NCI-H187 treated with DMSO at 0.1 percent for 48 hours (cell line): ENCODE measurements at places on chromosomes 12 and 14.

DNA sequence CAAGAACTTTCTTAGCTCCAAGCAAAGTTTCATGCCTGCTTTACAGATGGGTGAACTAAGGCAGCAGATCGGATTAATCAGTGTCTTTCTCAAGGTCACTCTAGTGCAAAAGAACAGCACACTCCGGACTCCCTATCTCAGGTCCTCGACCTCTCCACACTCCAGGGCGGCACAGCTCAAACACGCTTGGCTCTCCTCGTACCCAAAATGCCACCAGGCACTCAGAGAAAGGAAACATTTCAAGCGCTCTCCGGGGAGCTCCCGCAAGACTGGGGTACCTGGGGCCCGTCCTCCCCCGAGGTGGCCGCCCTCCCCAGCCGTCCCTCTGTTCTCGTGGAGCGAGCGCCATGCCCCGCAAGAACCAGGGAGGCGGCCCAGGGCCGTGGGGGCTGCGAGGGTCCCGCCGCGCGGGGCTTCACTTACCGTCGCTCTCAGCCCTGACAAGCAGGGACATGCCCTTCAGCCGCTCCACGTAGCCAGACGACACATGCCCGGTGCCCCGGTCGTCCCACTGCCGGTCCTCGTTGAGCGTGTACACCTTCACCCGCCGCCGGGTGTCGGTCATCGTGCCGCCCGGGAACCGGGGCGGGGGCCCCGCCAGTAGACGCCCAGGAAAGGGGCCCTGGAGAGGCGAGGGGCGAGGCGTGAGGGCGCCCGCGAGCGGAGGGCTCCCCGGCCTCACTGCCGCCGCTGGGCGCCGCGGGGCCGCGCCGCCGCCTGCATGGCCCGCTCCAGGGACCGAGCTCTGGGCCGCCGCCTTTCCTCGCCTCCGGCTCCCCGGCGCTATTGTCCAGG is 830 bp downstream of the PPP4R3A start:
- DNase-seq: no peak

GRCh38 chr14:83300476-83301064 is 1766.9 kb upstream of the SEL1L start:
- peak; percentile 1 for DNase-seq

- DNase-seq: peak; percentile 72
Measured at GRCh38 chr12:109518820-109519665, 41.6 kb downstream of the UBE3B start.

- no peak for DNase-seq
Measured at GRCh38 chr12:10042167-10042566, 11.7 kb downstream of the CLEC9A start.

- DNase-seq: no peak
Measured at GRCh38 chr14:22438742-22439141, 150.3 kb downstream of the DAD1 start.

- DNase-seq: no peak
Measured at GRCh38 chr12:125487336-125487735, 422.1 kb downstream of the AACS start.

DNA sequence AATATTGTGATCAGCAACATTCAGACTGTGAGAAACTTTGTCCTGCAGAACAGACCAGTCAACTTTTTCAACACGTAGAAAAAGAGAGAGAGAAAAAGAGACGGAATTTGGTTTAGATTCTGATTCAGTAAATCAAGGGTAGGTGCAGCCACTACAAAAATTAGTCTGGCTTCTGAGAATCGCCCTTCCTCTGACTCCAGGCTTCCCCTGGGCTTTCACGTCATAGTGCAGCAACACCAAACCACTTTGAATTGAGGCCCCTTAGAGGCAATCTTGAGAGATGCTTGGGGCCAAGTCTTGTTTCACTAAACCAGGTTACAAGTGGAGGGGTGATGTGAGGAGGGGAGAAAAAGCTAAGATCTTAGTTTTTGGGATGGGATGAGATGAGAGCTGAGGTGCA is 37.5 kb upstream of the PTGR2 start:
- DNase-seq: no peak

- no peak for DNase-seq
Measured at GRCh38 chr14:68757618-68758081, 35.2 kb downstream of the ZFP36L1 start.

DNA sequence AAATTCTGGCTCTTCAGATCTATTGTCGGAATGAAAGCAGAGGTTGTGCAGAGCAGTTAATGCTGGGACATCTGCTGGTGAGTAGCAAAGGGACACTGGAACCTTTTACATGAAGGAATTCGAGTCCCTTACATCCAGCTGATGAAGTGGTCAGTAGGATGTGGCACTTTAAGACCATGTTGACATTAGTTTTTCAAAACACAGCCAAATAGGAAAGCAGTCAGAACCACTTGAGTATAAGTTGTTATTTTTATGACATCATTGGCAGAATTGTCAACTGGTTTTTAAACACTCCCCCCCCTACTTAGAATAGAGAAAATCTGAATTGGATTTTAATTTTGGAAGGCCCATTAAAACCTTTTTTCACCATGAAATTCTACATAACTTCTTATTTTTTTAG is 46.8 kb upstream of the AMN start:
- DNase-seq: no peak

DNA sequence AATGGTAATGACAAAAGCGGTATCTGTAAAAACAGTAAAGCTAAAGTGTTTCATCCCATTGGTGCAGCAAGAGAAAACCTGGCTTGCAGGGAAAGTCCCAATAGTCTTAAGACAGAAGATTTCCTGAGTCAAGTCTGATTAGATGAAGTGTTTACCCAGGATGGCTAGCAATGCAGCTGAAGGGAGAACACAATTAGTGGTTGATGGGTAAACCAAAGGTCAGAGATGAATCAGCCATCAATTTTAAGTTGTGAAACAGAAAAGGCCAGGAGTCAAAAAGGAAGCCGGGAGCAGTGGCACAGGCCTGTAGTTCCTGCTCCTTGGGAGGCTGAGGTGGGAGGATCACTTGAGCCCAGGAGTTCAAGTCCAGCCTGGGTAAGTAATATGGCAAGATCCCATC is 52.6 kb downstream of the SEC23A start:
- no peak for DNase-seq

DNA sequence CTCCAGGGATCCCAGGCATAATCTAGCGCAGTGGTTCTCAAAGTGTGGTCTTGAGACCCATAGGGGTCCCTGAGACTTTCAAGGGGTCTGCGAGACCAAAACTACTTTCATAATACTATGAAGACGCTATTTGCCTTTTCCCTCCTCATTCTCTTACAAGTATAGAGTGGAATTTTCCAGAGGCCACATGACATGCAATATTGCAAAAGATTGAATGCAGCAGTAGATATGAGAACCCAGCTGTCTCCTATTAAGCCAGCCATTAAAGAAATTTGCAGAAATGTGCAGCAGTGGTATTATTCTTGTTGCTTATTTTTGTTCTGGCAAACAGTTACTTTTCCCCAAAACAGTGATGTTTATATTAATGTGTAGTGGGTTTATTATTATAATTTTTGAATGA is 62.8 kb downstream of the VWF start:
- no peak for DNase-seq

GRCh38 chr12:51683763-51684357 is 92.8 kb downstream of the SCN8A start:
- DNase-seq: no peak

GRCh38 chr12:52235001-52235764 is 2.1 kb downstream of the KRT7 start:
- no peak for DNase-seq

- no peak for DNase-seq
Measured at GRCh38 chr12:48903363-48903981, 21.8 kb downstream of the FKBP11 start.

- DNase-seq: no peak
Measured at GRCh38 chr12:29741342-29742241, 42.1 kb downstream of the TMTC1 start.

- DNase-seq: no peak
Measured at GRCh38 chr12:3178671-3179313, 101.6 kb downstream of the TSPAN9 start.

DNA sequence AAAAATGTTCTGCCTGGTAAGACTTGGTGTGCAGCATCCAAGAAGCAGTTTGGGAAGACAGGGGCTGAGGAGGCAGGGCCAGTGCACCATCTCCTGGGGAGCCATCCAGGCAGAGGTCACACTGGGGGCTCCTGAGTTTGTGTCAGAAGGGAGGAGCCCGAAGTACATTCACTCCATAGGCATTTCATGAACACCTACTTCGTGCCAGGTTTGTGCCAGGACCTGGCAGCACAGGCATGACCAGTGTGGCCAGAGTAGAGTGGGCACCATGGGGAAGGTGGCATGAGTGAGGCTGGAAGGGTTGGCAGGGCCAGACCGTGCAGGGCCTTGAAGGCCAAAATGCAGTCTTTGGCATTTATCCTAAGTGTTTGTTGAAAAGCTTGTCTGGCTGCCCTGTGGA is 86.5 kb upstream of the RIN3 start:
- no peak for DNase-seq

DNA sequence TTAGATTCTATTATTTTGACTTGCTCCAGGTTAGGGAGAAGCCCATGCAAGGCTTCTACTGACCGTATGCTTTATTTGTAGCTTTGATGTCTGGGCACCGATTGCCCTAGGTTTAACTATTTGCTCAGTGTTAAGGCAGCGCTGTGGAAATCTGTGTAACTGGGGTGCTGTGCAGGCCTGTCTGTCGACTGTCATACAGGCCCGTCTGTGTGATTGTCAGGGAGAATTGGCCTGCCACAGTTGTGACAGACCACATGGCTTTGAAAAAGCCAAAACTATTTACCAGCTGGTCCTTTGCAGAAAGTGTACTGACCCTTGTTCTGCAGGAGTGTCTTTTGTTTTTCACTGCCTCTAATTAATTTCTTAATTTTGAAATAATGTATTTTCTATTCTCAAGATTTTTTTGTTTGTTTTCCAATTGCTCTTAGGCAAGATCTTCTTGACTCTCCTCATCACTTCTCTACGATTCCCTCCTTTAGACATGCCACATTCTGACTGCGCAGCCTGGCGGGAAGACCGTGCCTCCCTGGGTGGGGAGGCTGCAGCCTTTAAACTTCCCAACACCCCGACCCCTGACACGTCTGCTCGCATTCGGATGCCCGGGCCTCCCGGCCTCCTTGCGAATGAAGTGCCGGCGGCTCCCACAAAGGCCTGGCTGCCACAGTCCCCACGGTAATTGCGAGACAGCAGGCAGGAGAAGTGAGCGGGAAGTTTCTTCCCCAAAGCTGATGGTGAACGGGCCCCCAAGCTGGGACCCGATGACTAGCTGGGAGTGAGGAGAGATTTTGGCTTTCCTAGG is 99.0 kb upstream of the EVL start:
- no peak for DNase-seq

- DNase-seq: no peak
Measured at GRCh38 chr12:18953505-18953904, 176.0 kb upstream of the PLEKHA5 start.

- DNase-seq: no peak
Measured at GRCh38 chr14:95465358-95465757, 51.1 kb downstream of the SYNE3 start.

DNA sequence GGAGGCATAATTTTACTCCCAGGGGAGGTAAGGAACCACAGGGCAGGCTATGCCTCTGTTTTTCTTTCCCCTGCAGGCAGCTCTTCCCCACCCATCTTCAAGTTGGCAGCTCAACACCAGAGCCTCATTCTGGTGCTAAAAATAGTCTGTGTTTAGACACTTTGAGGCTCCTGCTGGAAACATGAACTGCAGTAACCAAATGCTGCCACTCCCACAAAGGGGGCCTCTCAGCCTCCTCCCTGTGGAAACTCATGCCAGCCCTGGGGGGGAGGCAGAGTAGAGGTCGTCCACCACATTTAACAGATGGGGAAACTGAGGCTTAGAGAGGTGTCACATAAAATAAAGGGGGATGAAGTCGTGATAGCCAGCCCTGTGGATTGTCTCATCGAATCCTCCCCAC is 61.4 kb downstream of the WSCD2 start:
- peak; percentile 84 for DNase-seq

DNA sequence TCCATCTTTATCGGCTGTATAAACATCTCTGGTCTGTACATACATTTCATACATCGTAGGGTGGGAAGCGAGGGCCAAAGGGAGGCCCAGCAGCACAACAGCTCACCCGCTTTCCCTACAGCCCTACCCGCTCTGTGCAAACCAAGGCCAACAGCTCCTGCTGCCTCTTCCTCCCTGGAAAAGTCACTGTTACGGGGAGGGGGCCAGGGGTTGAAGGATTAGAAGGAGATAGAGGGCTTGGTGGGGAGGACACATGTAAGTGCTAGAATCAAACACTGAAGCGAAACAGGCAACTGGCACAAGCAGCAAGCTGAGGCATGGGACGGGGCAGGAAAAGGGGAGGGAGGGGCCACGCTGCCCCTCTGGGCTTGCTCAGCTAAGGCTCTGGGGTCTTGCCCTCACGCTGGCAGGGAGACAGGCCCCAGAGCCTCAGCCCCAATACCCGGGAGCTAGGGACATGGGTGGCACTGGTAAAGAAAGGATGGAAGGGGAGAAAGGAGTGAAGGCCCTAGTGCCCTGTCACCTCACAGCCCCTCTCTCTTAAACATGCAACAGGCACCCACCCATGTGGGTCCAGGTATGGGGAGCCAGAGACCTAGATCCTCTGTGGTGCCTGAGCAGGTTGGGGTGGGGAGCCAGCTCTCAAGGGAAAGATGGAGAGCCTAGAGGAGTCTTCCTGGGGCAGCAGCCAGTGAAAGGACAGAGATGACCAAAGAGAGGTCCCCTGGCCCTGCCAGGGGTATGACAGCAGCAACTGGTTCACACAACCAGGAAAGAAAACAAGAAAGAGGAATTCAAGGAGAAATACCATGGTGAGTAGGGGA is 14.4 kb downstream of the SPRYD3 start:
- no peak for DNase-seq

DNA sequence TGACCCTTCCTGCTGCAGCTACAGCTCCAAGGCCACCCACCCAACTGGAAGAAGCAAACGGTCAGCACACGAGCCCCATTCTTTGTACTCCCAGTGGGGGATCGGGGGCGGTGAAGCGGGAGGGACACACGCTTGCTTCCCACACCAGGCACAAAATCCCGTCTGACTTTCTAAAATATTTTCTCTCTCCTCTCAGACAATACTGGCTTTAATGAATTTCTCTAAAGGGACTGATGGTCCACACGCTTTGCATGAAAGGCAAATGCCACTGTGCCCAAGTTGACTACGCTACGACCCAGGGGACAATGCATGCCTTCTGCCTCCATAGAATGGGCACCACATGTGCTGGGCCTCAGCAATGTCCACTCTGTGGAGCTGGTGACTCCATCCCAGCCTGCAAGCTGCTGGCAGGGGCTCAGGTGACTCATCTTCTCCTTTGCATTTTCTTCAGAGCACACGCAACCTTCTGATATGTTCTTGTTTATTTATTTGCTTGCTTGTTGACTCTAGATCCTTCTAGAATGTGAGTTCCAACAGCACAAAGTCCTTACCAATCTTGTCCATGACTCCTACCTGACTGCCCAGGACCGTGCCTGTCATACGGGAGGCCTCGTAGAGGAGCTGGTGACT is 15.6 kb downstream of the SYNE3 start:
- DNase-seq: no peak

DNA sequence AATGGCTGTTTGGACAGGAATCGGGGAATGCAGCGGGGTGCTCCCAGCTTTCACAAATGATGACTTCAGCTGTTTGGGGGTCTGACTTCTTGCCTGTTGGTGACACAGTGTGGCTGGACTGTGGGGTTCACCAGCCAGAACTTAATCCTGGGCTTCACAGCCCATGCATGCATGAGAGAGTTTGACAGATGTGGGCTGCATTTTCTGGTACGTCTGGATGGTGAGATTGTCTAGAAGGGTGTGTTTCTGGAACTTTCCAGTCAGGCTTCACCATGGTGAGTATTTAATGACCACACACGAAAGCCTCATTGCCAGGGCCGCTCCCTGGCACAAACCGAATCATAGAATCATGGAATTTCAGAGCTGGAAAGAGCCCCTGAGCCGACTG is 29.6 kb downstream of the CHST11 start:
- DNase-seq: no peak
